Naive B cell (primary cell): ENCODE measurements at places on chromosomes 2 and 18. TPM values are rescaled to one million over a fixed set of nuclear protein-coding genes. Genes with fewer than 3 reads are reported as not detected.

- no peak for DNase-seq
- no peak overlapping the region for H3K4me3 ChIP-seq
- H3K36me3 ChIP-seq: no peaks in the 10 kb centered on the region
- H3K27ac ChIP-seq: no peak overlapping the region
These were observed 187.8 kb upstream of the TNP1 start for GRCh38 chr2:217047631-217048030.

SIX3 gene
- polyA plus RNA-seq: not detected

ABCB11 gene
- not detected for polyA plus RNA-seq

LYG2 gene
- polyA plus RNA-seq: not detected

RFTN2 gene
- polyA plus RNA-seq: 0.15 TPM

DNA sequence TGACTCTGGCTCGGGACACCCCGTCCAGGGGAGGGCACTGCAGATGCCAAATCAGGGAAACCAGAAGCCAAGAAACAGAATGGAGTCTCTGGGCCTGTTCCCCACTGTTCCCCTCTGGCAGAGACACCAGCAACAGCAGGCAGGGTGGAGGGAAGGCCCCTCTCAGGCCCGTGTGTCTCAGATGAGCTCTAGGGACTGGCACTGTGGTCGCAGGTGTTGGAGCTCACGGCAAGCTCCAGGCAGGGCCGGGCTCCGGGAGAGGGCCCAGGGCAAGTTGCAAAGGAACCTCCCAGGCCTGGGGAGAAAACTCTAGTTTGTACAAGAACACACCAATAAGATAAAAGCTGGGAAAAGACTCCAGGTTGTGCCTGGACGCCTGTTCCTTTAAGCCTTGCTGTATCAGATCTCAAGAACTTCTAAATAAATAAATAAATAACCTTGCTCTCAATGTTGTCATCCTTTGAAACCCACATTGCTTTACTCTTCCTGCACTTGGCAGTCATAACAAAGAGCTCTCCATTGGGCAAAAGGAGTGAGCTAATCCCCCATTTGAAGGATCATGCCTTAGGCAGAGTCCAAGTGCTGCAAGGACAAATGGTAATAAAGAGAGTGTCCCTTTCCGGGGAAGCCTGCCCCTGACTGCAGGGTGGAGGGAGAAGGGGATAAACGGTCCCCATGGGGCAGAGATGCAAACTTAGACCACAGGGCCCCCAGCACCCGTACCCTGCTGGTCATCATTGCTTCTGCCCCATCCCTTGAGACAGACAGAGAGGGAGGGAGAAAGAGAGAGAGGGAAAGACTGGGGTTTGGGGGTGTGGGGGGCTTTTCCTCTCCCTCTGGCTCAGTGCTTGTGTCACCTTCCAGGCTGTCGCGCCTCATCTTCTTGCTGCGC, 33.3 kb downstream of the CNGA3 start:
- H3K27ac ChIP-seq: no peak overlapping the region
- no peaks in the 10 kb centered on the region for H3K36me3 ChIP-seq
- H3K27me3 ChIP-seq: peaks cover 14% of the 10 kb centered on the region
- H3K4me3 ChIP-seq: no peak overlapping the region
